ENCODE measurements at places on chromosomes 7 and 10.

- DNase-seq, result peak; percentile 58
Measured at GRCh38 chr10:6493521-6494441, 86.3 kb downstream of the PRKCQ start.

DNA sequence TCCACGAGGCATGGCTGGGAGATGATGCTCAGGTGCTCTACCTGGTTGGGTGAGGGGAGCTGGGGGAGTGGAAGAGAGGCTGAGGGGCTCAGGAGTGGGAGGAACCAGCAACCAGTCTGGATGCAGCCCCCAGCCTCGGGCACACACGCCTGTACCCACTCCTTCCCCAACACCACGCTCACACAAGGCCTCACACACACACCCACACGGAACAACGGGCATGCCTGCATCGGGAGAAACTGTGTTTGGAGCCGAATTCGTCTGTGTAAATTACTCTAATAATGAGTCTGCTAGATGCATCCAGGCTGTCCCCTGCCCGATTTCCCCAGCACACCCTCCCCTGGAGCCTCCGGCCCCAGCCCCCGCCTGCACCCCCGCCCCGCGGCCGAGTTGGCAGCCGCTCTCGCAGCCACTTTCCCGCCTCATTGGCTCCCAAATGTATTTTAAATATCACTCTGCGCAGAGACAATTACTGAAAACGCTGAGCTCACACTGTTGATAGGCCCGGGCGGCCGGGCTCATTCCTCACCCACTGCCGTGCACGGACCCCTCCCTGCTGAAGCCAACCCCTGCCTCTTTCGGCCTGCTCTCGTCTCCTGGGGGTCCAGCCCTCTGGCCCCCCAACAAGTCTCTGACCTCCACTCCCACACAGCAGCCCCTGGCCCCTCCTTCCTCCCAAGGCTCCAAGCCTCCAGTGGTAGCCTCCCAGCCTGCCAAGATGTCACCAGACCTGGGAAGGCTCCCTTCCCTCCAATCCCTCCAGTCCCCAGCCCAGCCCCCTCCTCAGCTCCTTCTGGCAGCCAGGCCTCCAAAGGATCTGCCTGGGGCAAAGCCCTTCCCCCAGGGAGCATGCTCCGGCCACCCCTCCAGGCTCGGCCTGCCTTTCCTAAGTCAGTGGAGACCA is 11.1 kb downstream of the H2BK1 start:
- no peak for DNase-seq

DNA sequence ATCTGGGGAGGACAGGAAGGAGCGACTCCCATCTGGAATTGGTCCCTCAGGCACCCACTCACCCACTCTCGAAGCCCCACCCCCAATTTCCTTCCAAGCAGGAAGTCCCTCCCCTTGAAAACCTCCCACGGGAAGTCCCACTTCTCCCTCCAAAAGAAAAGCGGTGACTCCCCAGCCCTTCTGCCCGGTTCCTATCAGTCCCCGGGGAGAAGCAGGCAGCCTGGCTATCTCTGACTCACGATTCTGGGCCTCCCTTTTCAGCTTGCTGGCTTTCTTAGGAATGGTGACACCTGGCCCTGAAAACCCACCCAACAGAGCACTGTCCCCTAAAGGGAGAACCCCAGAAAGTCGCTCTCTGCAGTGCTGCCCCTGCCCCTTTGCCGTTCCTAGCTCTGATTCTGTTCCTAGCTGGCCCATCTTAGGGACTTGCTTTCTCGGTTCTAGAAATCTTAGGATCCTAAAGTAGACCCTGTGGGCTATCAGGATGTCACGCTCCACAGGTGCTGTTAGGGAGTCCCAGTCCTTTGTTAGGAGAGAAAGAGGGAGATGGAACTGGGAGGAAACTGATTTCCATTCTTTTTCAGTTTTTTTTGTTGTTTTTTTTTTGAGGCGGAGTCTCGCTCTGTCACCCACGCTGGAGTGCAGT is 6.0 kb downstream of the TSC22D4 start:
- no peak for DNase-seq

DNA sequence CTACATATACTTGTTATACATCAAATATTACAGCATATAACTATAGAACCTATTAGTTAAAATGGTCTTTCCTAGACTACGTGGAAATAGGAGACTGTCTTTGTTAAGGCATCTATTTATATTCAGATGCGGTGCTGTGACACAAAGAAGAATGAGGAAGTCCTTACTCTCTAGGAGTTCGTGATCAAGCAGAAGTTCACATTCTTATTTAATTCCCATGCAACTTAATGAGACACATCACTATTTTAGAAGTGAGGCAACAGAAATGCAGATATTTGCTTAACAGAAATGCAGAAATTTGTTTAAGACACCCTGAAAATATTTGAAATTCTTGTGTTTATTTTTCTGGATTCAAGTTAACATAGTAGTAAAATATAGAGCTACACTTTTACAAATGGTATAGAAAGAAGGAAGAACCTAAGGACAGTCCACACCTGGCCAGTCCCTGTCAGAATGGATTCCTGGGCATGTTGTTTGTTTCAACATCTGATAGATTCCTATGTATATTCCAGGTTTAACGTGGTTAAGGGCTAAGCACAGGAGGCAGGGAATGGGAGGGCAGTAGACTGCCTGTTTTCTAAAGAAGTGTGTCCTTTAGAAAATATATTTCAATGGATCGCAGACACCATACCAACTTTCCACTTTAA is 70.6 kb upstream of the NXPH1 start:
- no peak for DNase-seq

GRCh38 chr7:41630741-41631140 is 72.1 kb downstream of the INHBA start:
- DNase-seq, result no peak

GRCh38 chr10:12350167-12350872 is 973 bp downstream of the CAMK1D start:
- DNase-seq, result peak; percentile 51

DNA sequence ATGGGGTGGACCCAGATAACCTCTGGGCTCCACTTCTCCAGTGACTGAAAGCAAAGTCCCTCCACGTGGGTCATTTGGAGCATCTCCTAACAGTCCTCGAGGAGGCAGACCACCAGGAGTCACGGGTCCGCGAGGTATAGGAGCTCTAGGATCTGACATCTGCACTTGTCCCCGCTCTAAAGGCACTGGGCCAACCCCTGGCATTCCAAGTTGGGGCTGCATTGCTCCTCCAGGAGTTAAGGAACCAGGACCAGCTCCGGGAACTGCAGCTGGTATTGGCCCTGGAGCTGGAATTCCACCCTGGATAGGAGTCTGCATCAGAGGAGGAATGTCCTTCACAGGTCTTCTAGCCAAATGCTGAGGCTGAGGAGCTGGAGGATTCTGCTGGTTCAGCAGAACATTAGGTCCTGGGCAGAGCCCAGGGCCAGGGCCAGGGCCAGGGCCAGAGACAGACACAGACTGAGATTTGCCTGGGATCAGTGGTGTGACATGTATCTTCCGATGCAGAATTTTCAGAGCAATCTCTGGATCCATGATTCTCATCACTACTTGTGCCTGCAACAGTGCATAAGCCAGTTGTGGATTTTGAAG is 827 bp downstream of the CSTF2T start:
- DNase-seq, result no peak

DNA sequence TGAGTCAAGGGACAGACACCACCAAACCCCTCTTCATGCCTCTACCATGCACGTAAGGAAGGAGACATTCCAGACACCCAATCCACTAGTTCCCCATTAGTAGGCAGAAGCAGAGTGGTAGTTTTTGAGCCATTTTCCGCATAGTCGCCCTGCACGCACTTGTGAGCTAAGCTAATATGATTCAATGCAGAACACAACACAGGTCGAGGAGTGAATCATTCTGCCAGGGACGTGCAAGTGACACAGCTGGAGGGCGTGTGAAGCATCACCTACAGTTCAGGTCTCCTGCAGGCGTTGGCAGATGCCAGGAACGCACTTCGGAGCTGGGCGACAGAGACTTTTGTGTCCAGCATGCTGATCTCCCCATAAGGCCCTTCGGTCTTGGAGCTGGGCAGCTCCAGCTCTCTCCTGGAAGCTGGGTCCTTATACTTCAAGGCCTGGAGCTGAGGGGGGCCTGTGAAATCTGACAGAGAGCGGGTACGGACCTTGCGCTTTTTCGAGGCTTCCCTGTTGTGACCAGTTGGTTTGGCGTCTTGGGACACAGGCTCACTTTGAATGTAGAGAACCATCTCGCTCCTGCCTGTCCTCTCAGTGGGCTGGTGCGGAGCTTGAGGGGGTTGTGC is 102.4 kb downstream of the SVIL start:
- DNase-seq, result no peak

- DNase-seq, result no peak
Measured at GRCh38 chr10:12972146-12972545, 29.4 kb downstream of the CCDC3 start.

DNA sequence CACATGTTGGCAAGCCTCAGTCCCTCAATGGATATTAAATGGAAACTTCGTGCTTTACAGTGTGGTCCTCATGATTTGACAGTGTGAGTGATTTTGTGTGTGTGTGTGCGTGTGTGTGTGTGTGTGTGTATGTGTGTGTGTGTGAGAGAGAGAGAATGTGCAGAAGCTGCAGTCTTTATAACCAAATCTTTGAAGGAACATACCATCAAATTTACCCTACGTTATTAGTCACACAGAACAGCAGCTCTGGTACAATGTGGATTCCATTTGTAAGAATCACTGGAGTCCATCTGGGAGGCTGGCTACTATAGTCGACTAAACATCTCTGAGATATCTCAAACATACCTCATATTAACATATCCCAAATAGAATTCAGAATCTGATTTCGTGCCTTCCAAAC is 928.0 kb upstream of the POT1 start:
- DNase-seq, result no peak

DNA sequence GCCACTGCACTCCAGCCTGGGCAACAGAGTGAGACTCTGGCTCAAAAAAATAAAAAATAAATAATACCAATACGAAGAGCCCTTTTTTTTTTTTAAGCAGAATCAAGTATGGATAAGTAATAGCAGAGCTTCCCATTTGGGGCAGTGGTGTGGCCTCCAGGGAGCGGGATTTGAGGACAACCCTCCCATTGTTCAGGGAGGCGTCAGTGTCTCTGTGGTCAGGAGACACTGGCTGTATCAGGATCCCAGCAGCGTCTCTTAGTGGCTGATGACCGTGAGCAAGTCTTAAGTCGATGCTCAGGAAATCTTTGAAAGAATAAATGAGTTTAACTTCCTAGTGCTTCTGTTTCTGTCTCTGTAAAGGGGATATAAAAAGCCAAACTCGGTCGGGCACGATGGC is 25.2 kb upstream of the SH2B2 start:
- no peak for DNase-seq

- DNase-seq, result no peak
Measured at GRCh38 chr7:27958933-27959548, 219.1 kb downstream of the TAX1BP1 start.

DNA sequence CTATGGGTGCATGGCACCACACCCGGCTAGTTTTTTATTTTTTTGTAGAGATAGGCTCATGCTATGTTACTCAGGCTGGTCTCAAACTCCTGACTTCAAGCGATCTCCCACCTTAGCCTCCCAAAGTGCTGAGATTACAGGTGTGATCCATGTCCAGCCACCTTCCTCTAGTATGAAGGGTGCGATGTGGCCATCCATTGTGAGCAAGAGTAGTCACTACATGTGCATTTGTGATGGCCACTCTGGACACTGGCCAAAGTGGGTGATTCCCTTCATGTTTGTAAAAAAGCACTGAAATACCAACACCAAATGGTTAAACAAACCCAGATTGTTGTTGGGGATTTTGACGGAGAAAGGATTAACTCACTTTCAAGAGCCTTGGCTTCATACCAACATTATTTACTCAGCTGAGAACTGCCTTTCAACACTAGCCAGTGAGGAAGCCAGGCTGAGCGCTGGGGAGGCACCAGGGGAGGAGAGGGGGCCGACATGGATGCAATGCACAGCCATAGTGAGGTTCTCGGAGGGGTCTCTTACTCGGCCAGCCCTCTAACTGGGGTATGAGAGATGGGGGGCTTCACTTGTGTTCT is 198.1 kb upstream of the LYZL2 start:
- DNase-seq, result no peak

DNA sequence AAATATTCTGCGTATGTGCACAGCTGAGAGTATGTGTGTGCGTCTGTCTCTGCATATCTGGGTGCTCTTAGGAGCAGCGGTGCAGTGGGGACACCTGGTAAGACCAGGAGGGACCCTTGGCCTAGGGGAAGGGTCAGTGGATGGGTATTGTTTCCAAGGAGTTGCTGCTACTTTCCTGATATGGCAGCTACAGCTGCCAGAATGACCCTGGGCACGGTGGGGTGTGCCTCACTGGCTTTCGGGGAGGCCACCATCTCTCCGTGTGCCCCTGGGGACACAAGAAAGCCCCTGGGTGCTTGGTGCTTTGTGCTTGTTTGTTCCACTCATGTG is 8.6 kb downstream of the PFKFB3 start:
- no peak for DNase-seq

DNA sequence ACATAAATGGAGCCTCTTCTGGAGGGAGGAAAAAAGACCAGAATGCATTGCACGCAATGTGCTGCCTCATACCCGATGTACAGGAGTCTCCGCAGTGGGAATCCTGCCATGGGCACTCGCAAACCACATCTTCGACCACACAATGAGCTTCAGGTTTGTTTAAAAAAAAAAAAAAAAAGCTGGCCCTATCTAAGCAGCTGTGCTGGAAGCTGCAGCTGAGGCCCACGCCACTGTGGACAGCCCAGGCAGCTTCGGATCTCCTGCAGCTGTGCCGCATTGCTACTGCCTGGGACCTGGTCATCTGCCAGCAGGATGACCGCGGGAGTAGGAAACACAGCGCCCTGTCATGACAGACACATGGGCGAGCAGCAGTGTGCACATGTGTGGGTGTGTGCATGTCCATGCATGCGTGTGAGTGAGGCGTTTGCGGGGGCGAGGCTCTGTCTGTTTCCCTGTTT is 26.0 kb downstream of the EN2 start:
- DNase-seq, result no peak

DNA sequence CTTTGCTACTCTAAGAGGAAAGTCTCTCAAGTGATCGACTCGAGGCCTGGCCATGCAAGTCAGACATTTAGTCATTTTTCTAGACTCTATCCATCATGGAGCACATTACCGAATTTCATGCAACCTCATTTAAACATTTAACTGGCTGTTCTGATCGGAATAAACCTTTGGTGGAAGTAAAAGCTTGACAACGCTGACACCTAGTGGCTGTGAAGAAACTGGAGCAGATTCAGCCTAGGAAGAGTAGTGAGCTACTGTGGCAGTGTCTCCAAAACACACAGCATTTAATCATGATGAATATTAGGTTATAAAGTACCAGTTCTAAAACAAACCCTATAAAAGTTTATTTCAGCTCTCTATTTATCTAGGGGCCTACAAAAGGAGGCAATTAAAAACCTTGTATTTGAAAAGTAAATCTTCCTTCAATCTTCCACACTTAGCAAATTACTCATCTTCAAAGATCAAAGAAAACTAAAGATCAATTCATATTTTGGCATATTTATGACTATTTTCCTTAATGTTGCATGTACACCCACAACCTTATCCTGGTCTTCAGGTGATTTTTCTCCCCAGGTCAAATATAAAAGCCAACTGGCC is 175.0 kb downstream of the CTNNA3 start:
- DNase-seq, result peak; percentile 29

DNA sequence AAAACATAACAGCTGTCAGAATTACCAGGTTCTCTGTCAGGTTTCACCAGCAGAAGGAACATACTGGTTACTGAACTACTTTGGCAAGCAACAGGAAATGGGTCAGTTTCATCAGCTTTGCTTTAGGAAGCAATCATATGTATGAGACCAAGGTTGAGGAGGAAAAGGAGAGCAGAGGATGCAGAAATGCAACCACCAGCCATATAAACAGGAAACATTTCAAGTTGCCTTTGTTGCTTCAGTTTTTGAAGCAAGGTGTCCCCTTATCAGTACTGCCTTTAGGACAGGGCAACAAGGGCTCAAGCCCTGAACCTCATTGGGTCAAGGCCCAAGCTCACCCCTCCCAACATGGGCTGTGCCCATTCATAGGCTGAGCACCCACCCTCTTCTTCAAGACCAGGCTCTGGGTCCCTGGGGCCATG is 10.2 kb downstream of the HIPK2 start:
- peak; percentile 64 for DNase-seq

All from CD4-positive, alpha-beta T cell treated with Interleukin-6 at 100 ng/mL for 8 hours (primary cell).